Activated T-helper 1 cell treated with Interleukin-2 at 50 U/mL for 16 hours (primary cell): ENCODE measurements at places on chromosomes 11 and 22.

DNA sequence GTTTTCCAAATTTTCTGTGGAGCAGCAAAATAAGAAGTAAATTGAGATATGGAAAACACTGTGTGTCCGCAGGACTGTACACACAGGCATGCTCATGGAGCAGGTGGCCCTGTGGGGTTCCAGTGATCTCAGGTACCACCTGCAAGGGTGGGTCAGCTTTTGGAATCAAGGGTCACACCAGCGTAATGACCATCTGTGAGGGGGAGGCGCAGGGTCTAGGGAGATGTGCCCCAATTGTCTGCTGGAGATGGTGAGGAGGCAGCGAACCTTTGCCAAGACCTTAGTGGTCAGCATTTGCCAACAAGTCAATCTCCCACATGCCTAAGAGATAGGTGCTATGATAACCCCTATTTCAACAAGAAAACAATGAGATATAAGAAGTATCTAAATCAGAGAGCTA, 49.4 kb downstream of the SHANK2 start:
- no peak for DNase-seq

DNA sequence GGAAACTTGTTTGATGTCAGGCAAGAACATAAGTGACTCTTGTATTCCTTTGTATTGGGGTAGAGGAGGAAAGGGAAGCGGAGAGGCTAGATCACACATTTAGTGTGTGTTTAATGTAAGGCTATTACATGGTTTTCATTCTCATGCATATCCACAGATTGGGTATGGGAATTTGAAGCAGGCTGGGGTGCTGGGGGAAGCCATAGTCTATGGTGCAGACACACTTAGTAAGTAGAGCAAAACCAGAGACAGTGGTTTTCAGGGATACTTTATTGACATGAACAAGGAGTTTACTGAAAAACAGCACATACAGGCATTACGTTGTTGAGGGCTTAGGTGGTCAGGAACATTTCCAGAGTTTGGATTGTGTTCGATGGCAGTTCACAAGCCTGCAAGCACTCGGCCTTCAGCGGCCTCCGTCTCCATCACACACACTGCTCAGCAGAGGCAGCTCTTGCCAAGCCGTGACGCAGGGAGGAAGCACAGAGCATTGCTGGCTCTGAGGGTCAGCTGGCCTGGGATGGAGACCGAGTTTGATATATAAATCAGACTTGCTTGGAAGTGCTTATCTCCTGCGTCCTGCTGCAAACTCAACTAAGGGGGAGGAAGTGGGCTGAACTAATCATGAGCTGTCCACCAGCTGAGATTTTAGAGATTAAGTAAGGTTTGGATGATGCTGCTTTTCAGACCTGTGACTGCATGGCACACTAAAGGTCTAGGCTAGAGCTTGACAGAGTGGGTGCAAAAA, 25.3 kb downstream of the SCN3B start:
- DNase-seq = no peak

- peak; percentile 1 for DNase-seq
Measured at GRCh38 chr11:31958076-31958735, 132.7 kb upstream of the RCN1 start.

DNA sequence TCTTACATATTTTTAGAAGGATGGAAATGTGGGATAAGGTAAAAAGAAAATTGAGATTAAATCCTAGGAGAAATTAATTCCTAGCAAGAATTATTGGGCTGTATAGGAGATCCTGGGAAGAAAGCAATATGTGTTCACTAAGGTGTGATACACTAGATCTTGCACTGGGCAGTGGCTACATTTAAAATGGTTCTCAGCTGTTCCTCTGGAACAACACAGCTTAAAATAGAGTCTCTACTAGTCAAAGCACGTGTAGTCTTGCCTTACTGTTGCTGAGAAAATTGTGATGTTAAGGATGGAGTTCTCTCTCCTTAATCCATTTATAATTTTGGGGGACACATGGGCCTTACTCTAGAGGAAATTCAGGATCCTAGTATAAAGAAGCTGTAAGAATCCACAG, 54.9 kb downstream of the EXT2 start:
- DNase-seq = no peak

DNA sequence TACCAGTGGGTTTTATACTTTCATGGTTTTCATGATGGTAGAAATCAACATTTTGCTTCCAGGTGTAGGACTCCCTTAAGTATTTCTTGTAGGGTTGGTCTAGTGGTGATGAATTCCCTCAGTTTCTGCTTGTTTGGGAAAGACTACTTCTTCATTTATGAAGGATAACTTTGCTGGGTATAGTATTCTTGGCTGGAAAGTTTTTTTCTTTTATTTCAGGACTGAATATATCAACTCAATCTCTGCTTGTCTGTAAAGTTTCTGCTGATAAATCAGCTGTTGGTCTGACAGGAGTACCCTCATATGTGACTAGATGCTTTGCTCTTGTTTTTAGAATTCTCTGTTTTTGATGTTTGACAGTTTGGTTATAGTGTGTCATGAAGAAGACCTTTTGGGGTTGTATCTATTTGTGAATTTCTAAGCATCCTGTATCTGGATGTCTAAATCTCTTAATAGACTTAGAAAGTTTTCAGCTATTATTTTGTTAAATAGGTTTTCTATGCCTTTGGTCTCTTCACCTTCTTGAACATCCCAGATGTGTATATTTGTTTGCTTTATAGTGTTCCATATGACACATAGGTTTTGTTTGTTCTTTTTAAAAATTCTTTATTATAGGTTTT, 95.9 kb downstream of the ENTHD1 start:
- DNase-seq = no peak

GRCh38 chr11:94417386-94417987, 16.3 kb upstream of the GPR83 start:
- no peak for DNase-seq

- DNase-seq = no peak
Measured at GRCh38 chr11:19216021-19216420, 14.2 kb upstream of the CSRP3 start.

GRCh38 chr11:44333271-44334218, 23.6 kb upstream of the ALX4 start:
- DNase-seq = no peak

GRCh38 chr22:42169055-42169469, 38.5 kb upstream of the CYP2D6 start:
- DNase-seq = peak; percentile 41

- DNase-seq = no peak
Measured at GRCh38 chr11:131465746-131466145, 95.3 kb downstream of the NTM start.

GRCh38 chr22:50224071-50224470, 20.8 kb downstream of the TUBGCP6 start:
- DNase-seq = no peak

- no peak for DNase-seq
Measured at GRCh38 chr22:26394777-26395176, 34.3 kb upstream of the ASPHD2 start.

DNA sequence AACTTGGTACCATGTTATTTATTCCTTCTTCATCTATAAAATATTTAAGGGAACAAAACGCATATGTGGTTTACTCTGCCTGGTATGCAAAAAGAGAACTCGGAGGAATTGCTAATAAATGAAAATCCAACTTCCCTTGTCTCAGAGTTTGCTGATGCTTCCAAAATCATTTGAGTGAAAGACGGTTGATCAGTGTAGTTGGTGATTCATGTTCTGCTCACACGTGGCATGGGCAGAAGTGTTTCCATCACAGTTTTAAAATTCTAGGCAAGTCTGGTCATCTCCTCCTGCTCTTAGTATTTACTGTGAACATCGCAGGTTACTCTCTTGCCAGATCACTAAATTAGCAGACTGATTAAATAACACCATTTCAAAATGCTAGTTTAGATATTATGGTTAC, 11.9 kb upstream of the PARVB start:
- no peak for DNase-seq

DNA sequence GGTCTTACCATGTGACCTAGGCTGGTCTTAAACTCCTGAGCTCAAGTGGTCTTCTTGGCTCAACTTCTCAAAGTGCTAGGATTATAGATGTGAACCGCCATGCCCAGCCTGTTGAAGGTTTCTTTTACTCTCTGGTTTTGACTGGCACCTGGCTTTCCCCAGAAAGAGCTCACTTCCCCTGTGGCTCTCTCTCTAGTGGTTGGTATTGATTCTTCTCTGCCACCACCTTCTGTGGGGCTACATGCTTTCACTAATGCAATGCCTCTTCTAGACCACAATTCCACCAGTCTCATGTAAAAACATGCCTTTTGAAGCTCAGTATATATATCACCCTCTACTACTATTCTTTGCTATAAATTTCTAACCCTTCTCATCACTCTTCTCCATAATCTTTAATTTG, 67.2 kb downstream of the CCDC83 start:
- no peak for DNase-seq

- no peak for DNase-seq
Measured at GRCh38 chr11:68632802-68633201, 51.5 kb upstream of the GAL start.

DNA sequence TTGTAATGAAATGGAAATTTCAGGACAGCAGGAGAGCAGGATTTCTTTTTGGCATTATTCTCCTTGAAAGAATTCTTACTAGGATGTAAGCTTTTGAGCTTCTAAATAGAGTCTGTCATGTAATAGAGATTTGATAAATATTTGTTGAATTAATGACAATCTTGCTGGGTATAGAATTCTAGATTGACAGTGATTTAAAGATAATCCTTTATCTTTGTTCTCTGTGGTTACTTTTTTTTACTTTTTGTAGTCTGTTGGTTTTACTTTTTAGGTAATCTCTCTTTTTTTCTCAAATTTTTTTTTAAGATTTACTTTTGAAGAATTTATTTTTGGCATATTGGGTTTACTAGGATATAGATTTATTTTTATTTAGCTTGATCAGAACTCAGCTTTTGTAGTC, 54.8 kb downstream of the TMEM135 start:
- no peak for DNase-seq

DNA sequence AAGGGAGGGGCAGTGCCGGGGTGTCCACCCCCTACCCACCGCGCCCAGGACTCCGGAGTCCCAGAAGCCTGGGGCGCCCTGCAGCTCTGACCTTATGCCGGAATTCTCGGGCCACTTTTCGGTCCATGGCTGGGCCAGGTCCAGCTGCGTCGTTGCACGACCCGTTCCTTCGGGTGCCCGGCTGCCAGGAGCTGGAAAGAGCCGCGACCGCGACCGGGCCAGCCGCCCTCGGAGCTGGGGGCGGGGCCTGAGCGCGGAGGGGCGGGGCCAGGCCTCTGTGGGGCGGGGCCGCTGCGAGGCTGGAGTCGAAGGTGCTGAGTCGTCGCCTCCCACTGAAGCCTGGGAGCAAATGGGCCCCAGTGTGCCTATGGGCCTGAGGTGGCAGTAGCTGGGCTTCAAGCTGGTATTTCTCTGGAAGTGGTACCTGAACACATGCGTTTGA, at the start of gene USH1C:
Gene USH1C, minus strand, starts transcription at position 236 of the 442 bp plus-strand sequence. Its CDS starts 109 bp downstream, at position 127.
- DNase-seq = peak; percentile 5

DNA sequence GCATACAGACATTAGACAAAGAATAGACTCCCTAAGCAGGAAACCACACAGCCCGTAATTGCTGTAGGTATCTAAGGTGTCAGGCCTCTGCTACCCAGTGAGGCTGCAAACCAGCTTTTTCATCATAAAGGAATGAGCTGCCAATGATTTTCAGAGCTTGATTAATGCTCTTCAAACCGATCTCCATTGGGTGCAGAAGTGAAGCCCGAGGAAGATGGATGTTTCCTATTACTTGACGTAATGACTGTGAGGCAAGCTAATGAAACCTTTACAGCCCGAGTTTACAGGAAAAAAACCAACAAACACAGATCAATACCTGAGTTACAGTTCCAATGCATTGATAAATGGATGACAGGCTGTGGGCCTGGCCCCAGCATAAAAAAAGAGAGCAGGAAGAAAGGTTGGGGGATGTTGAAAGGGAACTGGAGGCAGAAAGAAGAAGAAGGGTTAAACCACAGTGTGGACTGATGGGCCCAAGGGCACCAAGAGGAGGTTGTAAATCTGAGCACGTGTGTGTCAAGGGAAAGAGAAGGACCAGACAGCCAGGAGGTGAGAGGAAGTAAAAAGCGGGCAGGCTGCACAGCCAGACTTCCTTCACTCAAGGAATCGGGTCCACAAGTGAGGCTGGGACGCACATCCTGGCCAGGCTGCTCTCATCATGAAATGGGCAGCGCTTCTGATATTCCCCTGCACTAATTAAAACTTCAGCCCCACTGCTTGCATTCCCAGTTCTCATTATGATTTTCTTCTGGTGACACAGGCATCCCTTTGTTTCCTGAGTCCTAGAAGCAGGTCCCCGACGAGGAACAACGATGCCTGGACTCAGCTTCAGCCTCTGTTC, 70.6 kb upstream of the NTM start:
- DNase-seq = no peak

DNA sequence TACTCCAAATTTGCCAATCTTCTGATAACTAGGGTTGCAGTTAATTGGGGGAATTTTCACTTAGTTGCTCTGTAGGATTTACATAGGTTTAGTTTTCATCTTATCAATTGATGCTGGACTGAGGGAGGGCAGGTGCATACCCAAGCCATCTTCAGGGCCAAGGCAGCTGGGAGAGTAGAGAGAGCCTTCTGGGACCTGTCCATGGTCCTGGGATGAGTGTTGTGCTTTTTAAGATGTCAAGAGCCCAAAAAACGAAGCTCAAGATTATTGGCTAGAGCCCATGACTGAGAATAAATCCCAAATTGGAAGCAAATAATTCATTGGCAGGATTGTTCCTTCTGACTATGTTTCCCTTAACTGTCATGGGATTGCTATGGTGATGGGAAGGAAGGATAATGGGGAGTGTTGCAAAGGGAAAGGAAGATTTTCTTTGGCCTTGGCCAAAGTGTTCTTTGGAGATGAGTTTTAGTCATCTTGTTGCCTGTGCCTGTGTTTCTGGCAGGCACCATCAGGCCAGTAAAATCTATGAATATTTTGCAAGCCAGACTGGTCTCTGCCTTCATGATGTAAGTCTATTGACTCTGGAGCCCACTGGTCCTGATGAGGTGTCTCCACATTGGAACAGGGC, 4.5 kb downstream of the SLC22A6 start:
- no peak for DNase-seq

GRCh38 chr11:15197696-15198095, 83.0 kb downstream of the INSC start:
- DNase-seq = no peak

GRCh38 chr22:46428602-46429324, 93.2 kb downstream of the TRMU start:
- no peak for DNase-seq

- DNase-seq = no peak
Measured at GRCh38 chr11:86365546-86365945, 9.1 kb upstream of the CCDC81 start.

DNA sequence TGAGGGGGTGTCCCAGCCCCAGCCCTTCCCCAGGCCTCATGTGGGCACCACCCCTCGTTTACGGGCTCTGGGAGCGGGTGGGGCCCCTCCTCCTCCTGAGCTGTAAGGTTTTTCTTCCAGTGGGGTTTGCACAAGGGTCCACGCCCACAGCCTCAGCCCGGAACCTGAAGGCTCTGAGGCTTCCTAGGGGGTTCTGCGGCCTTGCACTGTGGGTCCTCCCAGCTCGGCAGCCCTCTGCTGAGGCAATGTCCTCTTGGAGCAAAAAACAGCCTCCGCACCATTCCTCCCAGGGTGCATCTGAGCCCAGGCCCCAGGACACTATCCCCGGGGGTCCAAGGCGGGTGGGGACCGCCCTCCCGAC, 14.1 kb downstream of the H19 start:
- DNase-seq = no peak

- no peak for DNase-seq
Measured at GRCh38 chr11:32188785-32189184, 97.9 kb downstream of the RCN1 start.

GRCh38 chr11:117575856-117576255, 221.2 kb downstream of the DSCAML1 start:
- DNase-seq = no peak

- peak; percentile 75 for DNase-seq
Measured at GRCh38 chr11:35391922-35392688, 27.3 kb downstream of the SLC1A2 start.

- DNase-seq = no peak
Measured at GRCh38 chr22:48949375-48950149, 878.1 kb downstream of the BRD1 start.
